ENCODE measurements at places on chromosomes 6 and 20.

DNA sequence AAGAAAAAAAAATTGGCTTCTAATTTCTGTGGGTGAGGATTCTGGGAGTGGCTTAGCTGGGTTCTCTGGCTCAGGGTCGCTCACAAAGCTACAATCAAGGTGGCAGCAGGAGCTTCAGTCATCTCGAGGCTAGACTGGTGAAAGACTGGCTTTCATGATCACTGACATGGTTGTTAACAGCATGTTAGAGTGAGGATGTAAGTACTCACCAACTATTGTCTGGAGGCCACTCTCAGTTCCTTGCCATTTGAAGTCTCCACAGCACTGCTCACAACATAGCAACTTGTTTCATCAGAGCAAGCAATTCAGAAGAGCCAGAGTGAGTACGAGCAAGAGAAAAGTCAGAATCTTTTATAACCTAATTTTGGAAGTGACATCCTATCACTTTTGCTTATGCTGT, 145.7 kb upstream of the PRSS16 start:
- no peak for DNase-seq

DNA sequence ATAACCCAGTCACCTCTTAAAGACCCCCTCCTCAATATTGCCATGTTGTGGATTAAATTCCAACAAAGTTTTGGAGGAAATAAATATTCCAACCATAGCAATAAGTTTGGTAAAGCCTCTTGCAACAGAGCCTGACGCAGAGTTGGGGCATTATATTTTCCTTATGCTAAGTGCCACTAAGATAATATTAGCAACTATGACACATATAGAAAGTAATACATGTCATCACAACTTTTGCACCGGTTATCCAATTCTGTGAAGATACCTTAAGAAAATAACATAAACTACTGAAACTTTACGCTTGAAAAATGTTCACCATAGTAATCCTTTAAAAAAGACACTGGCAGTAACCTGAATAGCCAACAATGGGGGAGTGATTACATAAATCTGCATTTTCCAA, 52.2 kb upstream of the TRERF1 start:
- DNase-seq: no peak

GRCh38 chr20:2230726-2231488, 64.9 kb upstream of the TGM3 start:
- DNase-seq: no peak

DNA sequence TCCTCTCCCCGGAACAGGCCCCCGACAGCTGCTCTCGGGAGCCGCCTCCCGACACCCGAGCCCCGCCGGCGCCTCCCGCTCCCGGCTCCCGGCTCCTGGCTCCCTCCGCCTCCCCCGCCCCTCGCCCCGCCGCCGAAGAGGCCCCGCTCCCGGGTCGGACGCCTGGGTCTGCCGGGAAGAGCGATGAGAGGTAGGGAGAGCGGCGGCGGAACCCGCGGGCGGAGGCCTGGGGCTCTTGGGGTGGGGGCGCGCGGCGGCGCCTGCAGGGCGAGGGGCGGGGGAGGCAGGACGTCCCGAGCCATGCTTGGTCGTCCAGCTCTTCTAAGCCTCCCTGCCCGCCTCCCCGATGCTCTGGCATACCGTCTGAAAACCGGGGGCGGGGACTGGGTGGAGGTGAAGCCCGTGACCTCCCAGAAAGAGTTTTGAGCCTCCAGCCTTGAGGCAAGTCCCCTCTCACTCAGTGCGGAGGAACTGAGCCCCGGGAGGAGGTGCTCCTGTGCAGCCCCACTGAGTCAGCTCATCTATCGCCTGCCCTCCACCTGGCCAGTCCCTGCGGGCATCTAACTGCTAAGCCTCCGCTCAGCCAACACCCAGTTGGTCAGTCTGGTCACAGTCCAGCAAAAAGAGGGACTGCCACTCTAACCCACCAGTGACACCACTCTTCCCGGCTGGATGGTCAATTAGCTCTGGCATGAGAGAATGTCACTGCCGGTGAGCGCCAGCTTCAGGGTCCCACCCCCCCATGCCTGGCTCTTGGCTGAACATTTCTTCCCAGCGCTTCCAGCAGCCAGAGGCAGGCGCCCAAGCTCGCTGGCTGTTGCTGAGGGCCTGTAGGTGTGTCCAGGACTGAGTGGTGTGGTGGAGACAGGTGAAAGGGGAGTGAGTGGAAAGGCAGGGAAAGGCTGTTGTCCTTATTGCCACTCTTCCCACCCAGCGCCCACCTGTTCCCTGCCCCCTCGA, 482 bp downstream of the DDR1 start:
- no peak for DNase-seq

DNA sequence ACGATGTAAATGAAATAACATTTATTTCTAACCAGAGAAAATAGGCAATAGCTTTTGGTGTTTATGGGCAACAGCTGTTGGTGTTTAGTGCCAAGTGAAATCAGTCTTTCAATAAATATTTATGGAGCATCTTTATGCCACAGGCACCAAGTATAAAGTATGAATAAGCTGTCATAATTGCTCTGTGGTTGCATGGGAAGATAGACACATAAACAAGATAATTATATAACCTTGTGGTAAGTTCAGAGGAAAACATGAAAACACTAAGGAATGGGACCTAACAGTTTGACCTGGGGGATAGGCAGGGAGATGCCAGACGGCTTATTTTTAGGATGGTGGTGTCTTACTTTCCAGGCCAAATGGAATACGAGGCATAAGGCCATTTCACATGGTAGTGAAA, 110.9 kb downstream of the GFRAL start:
- no peak for DNase-seq

GRCh38 chr6:12111363-12111670, 99.2 kb downstream of the HIVEP1 start:
- no peak for DNase-seq

- DNase-seq: no peak
These were observed 9.4 kb downstream of the CST4 start for GRCh38 chr20:23679133-23680092.

DNA sequence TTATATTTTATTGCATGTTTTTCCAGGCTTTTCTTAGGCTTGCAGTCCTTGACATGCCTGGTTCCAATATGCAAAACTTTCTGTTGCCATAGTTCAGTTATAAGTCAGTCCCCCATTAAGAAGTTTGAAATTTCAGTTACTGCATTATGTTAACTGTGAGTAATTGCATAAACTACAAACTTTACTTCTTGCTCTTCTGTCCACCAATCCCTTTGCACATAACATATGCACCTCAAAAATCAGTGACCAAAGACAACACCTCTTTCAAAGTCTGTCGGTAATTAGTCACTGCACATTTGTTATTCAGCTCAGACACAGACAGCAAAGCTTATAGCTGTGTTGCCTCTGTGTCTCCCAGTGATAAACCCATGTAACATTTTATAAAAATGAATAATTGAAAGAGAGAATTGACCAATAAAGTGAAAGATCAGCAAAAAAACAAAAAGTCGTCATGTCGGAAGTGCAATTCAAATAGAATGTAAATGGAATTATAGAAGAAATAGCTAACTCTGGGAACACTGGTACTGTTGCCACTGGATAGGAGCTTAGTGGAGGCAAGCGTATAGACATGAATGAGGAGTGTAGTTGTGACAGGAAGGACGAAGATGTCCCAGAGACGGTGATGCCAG, 50.3 kb upstream of the BTBD3 start:
- no peak for DNase-seq

- DNase-seq: no peak
These were observed 1.6 kb downstream of the PXDC1 start for GRCh38 chr6:3749977-3750316.

GRCh38 chr20:5734602-5735001, 15.6 kb upstream of the SHLD1 start:
- no peak for DNase-seq

DNA sequence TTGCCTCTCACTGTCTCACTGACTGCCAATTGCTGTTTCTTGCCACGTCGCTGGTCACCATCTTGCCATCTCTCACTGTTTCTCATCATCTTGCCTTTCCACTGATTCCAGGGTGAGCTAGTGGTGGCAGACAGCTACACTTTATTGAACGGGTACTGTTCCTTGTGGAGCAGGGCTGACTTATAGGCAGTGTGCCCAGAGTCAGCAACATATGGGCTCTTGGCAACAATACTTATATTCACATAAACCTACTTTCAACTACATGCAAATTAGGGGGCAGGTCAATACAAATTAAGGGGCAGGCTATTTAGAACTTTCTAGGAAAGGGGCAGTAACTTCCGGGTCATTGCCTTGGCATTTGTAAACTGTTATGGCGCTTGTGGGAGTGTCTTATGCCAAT, 186.2 kb upstream of the SYNDIG1 start:
- DNase-seq: no peak

DNA sequence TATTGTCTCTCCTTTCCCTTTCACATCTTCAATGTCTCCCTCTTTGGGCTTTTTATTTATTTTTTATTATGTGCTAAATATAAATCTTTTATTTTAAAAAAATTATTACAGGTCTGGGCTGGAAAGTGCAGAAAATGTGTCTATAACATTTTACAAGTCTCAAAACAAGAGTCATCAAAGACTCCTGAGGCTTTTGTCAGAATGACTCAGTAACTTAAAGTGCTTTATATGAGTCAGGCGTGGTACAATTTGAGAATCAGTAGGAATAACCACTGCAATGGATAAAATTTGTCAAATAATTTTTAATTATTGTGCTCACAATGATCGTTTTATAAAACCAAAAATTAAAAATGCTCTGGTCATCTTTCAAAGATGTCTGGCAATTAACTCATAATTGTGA, 193.9 kb downstream of the MMUT start:
- DNase-seq: no peak

DNA sequence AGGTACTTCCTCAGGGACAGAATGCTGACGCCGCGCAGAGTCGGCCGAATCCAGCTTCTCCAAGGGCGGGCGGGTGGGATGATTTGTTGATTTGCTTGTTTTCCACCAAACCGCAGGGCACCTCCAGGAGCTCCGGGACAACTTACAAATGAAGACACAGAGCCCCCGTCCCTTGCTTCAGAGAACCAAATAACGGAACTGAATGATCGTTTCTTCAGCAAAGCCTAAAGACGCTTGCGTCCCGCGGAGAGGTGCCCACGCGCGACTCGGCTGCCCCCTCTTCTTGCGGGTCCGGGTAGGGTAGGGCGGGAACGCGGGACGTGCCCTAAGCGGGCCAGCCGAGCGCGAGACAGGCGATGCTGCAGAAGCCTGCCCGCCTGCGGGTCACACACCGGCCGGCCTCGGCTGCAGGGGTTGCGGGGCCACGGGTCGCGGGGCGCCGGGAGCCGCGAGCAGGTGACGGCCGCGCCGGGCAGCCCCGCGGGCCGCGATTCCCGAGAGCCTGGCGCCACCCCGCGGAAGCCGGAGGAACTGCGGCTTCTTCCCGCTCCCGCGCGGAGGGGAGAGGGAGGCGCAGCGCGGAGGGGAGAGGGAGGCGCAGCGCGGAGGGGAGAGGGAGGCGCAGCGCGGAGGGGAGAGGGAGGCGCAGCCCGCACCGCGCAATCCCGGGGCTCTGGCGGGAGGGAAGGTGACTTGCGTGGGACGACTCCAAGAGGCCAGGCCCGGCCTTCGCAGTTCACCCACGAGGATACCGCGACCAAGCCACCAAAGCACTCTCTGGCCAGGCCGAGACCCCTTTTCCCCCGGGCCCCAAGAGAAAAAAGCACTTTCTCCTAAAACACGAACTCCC, 7.7 kb upstream of the FOXF2 start:
- DNase-seq: no peak

DNA sequence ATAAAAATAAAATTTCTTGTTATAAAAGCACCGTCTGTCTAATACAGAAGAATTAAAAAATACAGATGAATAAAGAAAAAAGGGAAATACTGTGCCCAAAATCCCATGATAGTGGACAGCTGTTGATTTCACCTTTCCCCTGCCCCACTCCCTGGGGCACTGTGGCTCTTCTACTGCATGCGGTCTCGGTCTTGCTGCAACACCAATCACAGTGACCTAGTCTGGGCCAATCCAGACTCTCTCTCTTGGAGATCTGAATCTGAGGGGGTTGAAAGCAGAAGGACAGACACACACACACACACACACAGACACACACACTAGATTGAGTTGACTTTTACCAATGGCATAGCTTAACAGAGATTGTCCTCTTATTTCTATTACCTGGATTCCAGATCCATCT, 70.5 kb upstream of the FYN start:
- DNase-seq: no peak

DNA sequence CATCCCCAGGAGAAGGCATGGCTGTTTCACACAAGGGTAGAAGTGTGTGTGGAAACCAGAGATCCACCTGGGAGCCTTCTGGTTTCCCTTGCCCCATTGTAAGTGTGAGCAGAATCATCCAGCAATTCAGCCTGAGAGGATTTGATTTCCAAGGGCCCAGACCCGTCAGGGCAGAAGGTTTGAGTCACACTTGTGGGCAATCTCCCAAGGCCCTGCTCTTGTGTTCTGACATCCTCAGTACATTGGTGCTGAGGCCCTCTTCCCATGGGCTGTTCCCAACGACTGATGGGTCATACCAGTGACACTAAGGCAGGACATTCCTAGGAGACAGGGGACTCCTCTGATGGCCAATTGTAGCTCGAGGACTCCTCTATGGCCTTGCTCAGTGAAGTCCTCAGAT, 58.2 kb upstream of the POLR1H start:
- no peak for DNase-seq

- DNase-seq: no peak
These were observed 142.5 kb upstream of the FERMT1 start for GRCh38 chr20:6265204-6265904.

DNA sequence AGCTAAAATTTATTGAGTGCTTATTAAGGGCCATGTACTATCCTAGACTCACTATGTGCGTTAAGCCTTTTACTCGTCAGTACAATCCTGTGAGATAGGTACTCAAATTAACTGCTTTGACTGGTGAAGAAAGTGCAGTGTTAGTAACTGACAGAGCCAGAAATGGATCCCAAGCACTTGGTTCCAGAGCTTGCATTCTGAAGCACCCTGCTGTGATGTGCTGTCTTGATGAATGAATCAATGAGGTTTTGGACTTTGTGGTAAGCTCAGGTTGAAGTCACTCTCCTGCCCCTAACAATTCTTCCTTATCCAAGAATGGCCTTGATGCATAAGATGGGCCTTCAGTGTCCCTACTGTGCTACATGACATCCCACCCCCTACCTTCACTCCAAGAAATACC, 3.7 kb downstream of the STX11 start:
- no peak for DNase-seq

DNA sequence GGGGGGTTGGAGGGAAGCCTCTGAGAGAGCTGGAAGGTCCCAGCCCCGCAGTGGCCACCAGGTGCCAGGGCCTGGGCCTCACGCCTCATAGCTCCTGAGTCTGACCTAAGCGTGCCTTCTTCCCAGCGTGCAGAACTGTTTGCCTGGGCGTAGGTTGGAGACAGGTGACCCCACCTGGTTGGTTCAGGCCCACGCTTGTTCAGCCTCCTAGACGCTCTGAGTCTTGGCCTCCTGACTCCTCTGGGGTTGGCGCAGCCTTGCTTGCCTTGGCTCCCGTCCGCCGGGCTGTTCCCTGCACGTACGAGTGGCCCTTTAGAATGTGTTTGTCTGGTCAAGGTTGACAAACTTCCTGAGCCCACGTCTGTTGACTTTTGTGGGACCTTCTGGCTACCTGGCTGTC, 70.8 kb downstream of the EYA2 start:
- no peak for DNase-seq

Measured in activated gamma-delta T cell treated with anti-CD3 and anti-CD28 coated beads, Interleukin-2, amount 50 U/mL, for 16 hours (primary cell).